ENCODE measurements at places on chromosomes 7 and 10.

DNA sequence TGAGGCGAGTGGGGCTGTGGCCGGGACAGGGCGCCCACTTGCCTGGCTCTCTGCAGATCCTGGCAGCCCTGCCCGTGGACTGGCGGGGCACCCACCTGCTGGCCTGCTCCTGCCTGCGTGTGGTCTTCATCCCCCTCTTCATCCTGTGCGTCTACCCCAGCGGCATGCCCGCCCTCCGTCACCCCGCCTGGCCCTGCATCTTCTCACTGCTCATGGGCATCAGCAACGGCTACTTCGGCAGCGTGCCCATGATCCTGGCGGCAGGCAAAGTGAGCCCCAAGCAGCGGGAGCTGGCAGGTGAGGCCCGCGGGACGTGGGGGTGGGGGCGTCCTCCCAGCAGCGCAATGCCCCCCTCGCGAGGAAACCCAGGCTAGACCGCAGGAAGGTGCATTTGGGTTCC is 17.6 kb downstream of the SLC29A4 start:
- no peaks in the 10 kb centered on the region for H3K36me3 ChIP-seq
- H3K27ac ChIP-seq = no peak overlapping the region
- peaks cover 9% of the 10 kb centered on the region for H3K4me1 ChIP-seq
- no peak for DNase-seq
- H3K4me3 ChIP-seq = no peak overlapping the region
- H3K27me3 ChIP-seq = peaks cover 18% of the 10 kb centered on the region

DNA sequence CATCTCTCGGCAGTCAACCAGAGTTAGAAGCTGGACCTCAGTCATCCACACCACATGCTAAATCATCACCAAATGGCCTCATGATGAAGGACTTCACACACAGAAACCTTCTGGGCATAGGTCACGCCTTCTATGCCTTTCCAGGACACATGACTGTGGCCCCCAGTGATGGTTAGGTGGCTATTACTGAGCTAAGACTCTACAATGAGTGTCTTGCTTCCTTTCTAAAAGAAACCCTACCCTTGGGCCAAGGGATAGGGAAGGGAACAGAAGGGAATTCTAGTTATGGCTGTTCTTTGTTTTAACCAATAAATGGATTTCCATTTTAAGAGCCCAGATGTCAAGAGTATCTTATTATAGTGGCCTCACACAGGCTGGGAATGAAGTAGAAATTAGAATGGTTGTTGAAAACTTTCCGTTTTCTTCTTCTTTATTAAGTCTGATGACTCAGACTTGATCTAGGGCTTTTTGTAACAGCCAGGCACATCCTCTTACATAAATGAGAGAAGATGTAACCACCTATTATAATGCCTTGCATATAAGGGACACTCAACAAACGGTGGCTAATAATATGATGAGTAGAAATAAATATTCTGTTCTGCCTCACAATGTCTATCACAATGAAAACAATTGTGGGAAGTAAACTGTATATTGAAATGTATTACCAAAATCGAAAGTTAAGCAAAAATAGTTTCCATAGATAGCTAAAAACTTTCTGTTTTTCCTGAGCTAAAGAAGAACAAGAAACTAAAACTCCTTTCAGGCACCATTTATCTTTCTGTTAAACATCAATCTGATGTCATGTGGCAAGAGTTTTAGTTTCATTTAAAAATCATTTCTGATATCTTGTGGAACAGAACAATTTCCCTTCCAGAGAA is 62.5 kb upstream of the TOMM7 start:
- peaks cover 22% of the 10 kb centered on the region for H3K4me1 ChIP-seq
- DNase-seq = no peak
- no peaks in the 10 kb centered on the region for H3K27me3 ChIP-seq
- H3K36me3 ChIP-seq = peaks cover 4% of the 10 kb centered on the region
- peak overlapping the region; percentile 95 for H3K27ac ChIP-seq

DNA sequence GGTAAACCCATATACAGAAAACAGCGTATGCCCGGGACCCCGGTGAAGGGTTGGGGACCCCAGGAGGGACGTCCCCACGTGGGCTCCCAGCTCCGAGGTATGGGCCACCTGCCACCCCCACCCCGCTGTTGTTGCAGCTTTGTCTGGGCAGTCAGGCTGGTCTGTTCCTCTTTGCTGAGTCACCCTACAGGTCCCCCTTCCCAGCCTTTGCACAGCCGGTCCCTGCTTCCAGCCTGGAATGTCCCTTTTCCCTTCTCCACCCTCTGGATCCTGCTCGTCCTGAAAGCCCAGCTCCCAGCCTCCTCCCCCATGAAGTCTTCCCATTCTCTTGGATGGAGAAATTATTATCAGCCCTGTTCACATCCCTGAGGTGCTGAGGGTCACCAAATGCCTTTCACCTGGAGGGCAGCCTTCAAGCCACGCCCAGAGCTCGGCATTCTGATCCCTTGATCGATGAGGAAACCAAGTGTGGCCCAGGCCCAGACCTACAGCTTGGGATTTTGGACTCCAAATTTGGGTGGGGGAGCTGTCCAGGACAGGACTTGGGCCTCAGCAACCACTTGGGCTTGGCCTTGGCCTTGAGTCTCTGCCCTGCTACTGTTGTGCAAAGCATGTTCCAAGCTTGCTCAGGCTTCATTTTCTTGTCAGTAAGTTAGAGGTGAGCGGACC is 2.6 kb downstream of the CLDN4 start:
- DNase-seq = no peak
- H3K27me3 ChIP-seq = peaks cover 8% of the 10 kb centered on the region
- H3K4me1 ChIP-seq = peaks cover 12% of the 10 kb centered on the region
- no peak overlapping the region for H3K4me3 ChIP-seq
- H3K27ac ChIP-seq = no peak overlapping the region

DNA sequence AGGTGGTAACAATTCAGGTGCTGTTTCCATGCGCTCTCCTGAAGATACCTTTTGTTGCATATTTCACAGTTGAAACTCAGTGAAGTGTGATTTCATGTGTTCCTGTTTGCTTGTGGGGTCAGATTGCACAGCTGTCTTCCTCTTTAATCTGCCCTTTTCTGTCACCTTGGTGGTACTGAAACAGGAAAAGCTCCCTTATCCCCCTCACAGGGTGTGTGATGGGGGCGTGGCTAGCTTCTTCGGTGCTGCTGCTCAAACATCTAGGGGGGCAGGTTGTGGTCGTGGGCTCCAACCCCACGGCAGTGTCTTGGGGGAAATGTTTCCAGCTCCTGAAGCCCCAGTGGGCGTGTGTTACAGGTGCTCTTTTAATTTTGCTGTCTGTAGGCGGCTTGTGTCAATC is 107.4 kb upstream of the KLF14 start:
- no peaks in the 10 kb centered on the region for H3K36me3 ChIP-seq
- H3K27ac ChIP-seq = no peak overlapping the region
- H3K27me3 ChIP-seq = peaks cover 18% of the 10 kb centered on the region
- no peak for DNase-seq
- peaks cover 25% of the 10 kb centered on the region for H3K4me1 ChIP-seq
- no peak overlapping the region for H3K4me3 ChIP-seq

GRCh38 chr7:138890499-138891445 is 90.4 kb downstream of the KIAA1549 start:
- no peak for DNase-seq
- H3K27ac ChIP-seq = no peak overlapping the region
- H3K36me3 ChIP-seq = no peaks in the 10 kb centered on the region
- peaks cover 15% of the 10 kb centered on the region for H3K4me1 ChIP-seq
- peaks cover 4% of the 10 kb centered on the region for H3K27me3 ChIP-seq

Data from activated CD8-positive, alpha-beta memory T cell treated with anti-CD3 and anti-CD28 coated beads, Interleukin-2, amount 10 ng/mL, durations not matched to agents 7 days and 5 days (primary cell).